Brain microvascular endothelial cell (primary cell): ENCODE measurements at places on chromosomes 2 and 18.

DNA sequence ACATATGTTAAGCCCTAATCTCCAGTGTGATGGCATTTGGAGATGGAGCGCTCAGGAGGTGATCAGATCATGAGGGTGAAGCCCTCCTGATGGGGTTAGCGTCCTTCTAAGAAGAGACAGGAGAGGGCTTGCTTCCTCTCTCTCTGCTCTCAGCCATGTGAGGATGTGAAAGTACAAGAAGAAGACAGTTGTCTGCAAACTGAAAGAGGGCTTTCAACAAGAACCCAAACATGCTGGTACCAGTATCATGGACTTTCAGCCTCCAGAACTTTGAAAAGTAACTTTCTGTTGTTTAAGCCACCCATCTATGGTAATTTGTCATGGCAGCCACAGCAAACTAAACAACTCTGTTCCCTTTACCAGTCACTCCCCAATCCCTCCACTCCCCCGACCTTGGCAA is 47.4 kb downstream of the CACNB4 start:
- DNase-seq = no peak

- DNase-seq = no peak
These were observed 182.0 kb upstream of the HNRNPA3 start for GRCh38 chr2:177030451-177031105.

- DNase-seq = no peak
These were observed 182.6 kb downstream of the FSIP2 start for GRCh38 chr2:185921048-185921756.

- peak; percentile 20 for DNase-seq
These were observed 65.9 kb downstream of the BCL2 start for GRCh38 chr18:63253428-63254372.

DNA sequence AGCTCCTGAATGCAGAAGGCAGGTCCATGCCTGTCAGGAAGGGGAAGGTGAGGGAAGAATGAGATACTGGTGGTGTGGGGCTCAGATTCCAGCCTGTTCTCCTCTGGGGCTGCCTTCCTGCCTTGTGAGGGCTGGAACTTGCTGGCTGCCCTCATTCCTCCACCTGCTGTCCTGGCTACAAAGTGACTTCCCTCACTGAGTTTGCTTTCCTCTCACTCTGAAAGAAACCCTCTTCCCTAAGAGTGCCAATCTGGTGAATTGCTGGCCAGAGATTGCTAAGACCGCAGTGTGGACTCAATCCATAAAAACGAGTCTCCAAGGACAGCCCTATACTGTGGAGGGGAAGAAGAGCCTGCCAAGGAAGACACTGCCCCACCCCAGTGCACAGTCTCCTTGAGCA is 664.4 kb upstream of the HS6ST1 start:
- no peak for DNase-seq

- no peak for DNase-seq
These were observed 564.7 kb upstream of the PIK3C3 start for GRCh38 chr18:41390309-41390708.
